ENCODE measurements at places on chromosomes 3 and 15. TPM values are rescaled to one million over a fixed set of nuclear protein-coding genes. Genes with fewer than 3 reads are reported as not detected.

DNA sequence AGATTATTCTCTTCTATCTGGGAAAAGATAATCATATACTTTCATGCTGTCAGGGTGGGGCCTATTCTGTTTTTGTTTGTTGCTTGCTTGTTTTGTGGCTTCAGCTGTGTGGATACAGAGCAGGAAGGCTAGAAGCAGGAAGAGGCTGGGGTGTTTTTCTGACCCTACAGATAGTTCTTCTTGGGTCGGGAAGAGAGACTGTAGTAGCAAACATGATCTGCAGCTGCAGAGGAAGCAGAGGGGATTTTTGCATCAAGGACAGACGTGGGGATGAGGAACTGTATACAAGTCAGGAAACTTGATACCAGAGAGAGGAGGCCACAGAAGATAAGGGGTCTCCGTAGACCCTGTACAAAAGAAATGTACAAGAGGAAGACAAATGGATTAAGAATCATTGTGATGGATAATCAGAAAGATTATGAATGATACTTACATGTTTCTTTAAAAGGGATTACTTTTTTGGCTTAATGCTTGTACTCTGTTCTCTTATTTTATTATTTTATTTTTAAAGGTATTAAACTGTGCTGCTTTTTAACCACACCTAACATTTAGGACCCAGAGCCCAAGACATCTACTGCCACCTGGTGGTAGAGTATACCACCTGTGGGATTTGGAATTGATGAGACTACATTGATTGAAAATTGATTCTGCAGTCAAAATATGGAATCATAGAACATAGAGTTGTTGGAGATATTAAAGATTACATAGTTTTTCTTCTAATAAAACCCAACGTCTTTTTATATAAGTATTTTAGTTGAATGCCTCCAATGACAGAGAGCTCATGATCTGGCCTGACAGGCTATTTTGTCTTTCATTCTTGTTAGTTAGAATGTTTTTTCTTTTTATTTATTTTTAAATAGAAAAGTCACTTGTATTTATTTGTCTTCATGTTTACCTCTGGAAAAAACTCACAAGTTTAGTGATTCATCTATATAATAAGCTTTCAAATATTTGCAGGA, 87.3 kb upstream of the ROPN1 start:
- no peaks in the 10 kb centered on the region for H3K27me3 ChIP-seq
- H3K36me3 ChIP-seq, result no peaks in the 10 kb centered on the region
- H3K4me1 ChIP-seq, result peaks cover 4% of the 10 kb centered on the region
- H3K27ac ChIP-seq, result no peak overlapping the region
- H3K4me3 ChIP-seq, result no peak overlapping the region

DNA sequence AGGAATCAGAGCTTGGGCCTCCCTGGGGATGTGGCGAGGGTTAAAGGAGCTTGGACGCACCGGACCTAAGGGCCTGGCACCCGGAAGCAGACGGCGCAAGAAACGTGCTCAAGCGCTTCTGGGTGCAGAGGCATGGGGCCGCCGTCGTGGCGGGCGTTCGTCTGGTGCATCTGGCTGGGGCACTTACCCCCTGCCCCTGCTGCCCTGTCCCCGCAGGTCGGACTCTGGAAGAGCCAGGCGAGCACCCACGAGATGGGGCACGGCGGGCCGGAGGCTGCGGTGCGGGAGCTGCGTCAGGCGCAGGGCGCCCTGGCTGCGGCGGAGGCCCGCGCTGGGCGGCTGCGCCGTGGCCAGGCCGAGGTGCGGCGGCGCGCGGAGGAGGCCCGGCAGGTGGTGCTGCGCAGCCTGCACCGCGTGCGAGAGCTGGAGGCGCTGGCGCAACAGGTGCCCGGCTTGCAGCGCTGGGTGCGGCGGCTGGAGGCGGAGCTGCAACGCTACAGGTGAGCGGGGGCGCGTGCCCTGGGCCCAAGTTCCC, 2.5 kb downstream of the EFCC1 start:
- H3K4me1 ChIP-seq, result peaks cover 52% of the 10 kb centered on the region
- peak overlapping the region; percentile 84 for H3K4me3 ChIP-seq
- H3K36me3 ChIP-seq, result no peaks in the 10 kb centered on the region
- H3K27me3 ChIP-seq, result peaks cover 53% of the 10 kb centered on the region

DNA sequence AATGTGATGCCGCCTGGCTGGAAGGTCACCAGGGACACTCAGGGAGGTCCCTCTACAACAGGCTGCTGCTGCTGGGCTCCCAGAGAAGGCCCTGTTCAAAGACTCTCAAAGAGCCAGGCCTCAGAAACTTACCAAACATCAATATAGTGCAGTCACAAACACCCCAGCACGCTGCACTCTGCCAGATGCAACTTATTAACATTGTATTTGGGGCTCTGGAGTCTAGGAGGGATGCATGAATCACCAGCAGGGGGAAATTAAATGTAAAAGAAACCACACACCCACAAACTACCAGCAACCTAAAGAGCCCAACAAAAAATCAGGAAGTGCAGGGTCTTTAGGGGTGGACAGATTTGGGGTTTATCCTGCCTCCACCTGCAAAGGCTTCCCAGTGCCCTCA, 74.6 kb upstream of the SPATA12 start:
- H3K4me1 ChIP-seq, result peaks cover 7% of the 10 kb centered on the region
- H3K36me3 ChIP-seq, result no peaks in the 10 kb centered on the region
- no peak overlapping the region for H3K4me3 ChIP-seq
- H3K27me3 ChIP-seq, result peaks cover 11% of the 10 kb centered on the region
- no peak for DNase-seq

DNA sequence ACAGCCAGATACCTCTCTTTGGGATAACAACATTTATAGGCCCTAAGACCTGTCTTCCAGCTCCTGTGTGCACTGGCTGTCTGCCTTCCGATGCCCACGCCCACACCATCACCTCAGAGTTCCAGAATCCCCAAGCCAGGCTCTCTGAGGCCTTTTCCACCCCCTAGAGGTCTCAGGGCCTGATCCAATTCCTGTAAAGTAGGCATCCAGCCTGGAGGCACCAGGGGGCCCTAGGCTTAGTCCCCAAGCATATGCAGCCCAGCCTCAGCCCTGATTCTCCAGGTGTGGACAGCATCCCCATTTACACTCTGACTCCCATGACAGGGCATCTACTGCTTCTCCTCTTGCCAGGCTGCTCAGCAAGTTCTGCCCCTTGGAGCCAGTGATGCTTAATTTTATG, 72.7 kb upstream of the CORO2B start:
- no peak overlapping the region for H3K4me3 ChIP-seq
- H3K27ac ChIP-seq, result no peak overlapping the region
- no peaks in the 10 kb centered on the region for H3K27me3 ChIP-seq
- no peak for DNase-seq

DNA sequence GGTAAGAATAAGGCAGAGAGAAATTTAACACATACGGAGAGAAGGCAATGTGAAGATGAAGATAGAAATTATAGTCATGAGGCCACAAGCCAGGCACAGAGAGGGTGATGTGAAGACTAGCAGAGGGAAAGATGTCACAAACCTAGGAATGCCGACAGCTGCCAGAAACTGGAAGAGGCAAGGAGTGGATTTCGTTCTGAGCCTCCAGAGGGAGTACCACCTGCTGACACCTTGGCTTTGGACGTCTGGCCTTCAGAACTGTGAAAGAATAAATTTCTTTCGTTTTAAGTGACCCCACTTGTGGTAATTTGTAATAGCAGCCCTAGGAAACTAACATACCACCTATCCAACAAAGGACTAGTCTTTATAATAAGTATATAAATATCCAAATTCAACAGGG, 5.0 kb upstream of the SGO1 start:
- H3K4me3 ChIP-seq, result no peak overlapping the region
- H3K4me1 ChIP-seq, result no peaks in the 10 kb centered on the region
- no peaks in the 10 kb centered on the region for H3K36me3 ChIP-seq
- no peak for DNase-seq
- no peak overlapping the region for H3K27ac ChIP-seq

DNA sequence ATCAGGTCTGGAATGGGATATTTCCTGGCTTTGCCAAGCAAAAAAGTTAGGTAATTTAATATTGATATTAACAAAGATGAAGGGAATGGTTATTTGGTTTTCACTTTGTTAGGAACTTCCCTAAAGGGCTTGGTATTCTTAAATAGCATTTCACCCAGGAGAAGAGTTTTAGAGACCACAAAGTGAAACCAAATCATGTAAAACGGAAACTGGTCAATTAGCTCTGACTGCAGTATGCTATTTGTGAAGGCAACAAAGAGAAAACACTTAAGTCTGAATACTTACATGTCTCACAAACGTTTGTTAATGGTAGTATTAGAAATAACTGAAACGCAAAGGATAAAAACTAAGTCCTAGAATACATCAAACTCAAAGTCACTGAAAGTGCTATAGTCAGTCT, 32.4 kb upstream of the SETMAR start:
- no peak overlapping the region for H3K4me3 ChIP-seq
- H3K27ac ChIP-seq, result no peak overlapping the region
- no peaks in the 10 kb centered on the region for H3K4me1 ChIP-seq
- DNase-seq, result no peak

MAGEL2 gene
- total RNA-seq, result 13.1 TPM

UPK1B gene
- total RNA-seq, result not detected

KIF7 gene
- total RNA-seq, result 16.2 TPM

ANKRD63 gene
- total RNA-seq, result not detected

Data from neural crest cell (in vitro differentiated cells).